AG04450 (cell line): ENCODE measurements at places on chromosomes 2 and 18.

- no peak for DNase-seq
Observed at GRCh38 chr2:141534666-141535362, 596.0 kb downstream of the LRP1B start.

DNA sequence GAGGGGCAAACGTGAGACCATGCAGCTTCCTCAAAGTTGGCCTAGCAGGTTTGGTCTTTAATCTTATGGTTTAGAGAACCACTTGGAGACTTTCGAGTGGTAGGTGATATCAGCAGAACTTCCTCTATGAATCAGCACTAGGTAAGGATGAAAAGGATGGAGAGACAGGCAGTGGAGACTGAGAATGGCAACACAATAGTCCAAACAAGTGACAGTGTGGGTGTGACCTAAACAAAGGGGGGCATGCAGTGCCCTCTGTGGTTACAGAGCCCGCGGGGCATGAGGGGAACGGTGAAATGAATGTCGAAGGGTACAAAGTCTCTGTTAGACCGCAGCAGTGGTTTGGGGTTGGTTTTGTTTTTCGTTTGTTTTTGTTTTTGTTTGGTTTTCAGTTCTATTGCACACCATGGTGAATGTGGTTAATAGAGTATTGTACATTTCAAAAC lies 143.9 kb downstream of the L3MBTL4 start:
- DNase-seq: no peak

DNA sequence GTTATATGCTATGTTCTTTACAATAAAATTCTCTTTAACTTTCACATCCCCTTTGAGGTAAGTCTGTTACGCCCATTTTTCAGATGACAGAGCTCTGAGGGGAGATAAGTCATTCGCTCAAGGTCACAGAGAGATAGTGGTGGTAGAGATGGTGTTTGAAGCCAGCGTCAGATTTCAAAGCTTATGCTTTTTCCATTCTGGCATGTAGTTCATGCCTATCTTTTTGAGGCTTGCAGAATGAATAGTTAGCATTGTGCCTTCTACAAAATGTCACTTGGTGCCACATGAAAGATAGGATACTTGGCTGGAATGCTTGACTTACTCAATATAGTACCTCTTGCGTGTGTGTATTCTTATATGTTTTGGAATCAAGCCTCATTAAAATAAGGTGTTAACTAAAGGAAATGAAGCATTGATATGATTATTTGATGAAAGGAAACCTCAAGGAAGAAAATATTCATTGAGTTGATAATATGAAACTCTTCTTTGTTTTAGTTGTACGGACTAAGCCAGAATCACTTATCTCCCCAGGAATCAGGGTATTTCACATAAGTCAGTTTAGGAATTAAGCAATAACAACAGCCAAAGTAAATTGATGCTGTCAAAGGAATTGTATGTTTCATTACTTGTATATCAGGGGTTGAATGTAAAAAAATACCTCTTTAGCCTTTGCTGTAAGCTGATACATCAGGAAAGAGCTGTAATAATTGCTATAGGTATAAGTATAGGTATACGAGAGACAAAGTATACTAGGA lies 15.5 kb downstream of the SPATS2L start:
- no peak for DNase-seq

GRCh38 chr18:26268454-26268853 lies 42.2 kb downstream of the TAF4B start:
- DNase-seq: no peak

DNA sequence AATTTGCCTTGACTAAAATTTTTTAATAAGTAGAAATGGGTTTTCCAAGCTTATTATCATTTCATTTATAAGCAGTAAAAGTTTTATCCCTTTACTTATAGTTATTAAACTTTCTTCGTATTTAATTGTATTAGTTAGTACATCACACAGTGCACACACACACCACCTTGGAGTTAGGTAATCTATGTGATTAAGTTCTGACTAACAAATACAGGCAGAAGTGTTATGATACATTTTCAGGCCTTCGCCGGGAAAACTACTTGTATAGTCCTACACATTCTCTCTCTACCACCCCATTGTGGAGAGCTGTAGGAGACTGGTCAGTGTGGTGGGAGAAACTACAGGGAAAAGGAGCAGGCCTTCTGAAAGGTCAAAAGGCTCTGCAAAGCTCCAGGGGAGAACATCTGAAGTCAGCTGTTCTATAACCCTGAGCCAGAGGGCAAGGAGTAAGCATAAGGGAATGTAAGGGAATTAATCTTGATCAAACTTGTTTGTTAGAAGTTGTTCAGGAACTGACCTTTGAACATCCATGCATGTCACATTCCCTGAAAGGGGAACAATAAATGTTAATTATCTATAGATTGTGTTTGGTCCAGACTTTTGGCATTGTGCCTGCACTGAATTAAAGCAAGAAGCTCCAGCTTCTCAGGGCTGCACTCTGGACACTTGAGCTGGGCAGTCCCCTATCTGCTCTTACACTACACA lies 231.7 kb downstream of the FSIP2 start:
- no peak for DNase-seq

DNA sequence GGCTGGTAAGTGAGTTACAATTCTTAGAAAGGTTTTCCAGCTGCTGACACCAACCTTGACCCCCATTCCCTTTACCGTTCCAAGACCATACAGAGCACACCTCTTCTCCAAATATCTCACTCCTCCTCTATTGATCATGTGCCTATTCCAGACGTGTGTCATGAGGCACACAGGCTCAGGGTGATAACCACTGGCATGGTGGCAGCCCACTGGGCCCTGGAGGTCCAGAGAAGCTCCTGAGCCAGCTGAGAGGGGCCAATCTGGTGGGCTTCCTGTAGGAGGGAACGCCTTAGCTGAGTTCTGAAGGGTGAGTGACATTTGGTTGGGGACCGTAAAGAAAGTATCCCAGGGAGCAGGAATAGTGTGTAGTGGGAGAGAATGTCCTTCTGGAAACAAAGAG lies 28.3 kb downstream of the ZAP70 start:
- no peak for DNase-seq
